ENCODE measurements at places on chromosomes 1 and 21.

GRCh38 chr1:227038401-227038800 is 98.3 kb downstream of the COQ8A start:
- DNase-seq, result no peak

DNA sequence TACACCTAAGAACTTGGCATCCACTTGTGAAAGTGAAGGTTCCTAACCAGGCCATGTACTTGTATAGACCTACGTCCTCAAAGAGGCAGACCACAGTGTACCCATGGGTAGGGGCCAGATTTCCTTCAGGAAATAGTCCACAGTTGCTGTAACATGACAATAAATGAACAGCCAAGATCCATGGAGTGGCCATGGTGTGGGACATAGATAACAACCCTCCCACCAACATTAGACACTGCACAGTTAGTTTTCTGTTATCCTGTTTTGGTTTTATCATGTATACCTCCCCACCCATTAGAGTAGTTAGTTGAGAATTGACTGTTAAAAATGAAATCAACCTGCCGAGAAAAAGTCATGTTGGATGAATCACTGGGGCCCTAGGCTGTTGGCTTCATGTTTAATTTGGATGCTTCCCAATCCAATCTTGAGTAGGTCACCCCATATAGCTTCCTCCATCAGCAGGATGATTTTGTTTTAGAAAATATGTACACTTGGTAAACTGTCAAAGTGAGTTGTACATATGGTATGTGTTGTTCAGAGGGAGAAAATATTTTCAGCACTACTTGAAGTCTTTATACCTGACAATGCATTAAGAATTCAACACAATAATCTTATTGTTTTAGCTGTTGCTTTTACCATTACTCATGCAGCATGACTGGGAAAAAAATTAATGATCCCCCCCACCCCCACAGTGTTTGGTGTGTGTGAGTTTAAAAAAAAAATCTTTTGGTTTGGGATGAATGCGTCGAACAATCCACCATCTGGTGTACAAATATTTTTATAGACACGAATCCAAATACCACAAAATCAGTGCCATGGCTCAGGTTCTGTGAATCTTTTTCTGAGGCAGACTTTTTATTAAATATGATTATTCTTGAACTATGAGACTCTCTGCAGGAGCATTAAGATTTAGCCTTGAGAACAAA is 88.3 kb upstream of the ARHGAP29 start:
- no peak for DNase-seq

DNA sequence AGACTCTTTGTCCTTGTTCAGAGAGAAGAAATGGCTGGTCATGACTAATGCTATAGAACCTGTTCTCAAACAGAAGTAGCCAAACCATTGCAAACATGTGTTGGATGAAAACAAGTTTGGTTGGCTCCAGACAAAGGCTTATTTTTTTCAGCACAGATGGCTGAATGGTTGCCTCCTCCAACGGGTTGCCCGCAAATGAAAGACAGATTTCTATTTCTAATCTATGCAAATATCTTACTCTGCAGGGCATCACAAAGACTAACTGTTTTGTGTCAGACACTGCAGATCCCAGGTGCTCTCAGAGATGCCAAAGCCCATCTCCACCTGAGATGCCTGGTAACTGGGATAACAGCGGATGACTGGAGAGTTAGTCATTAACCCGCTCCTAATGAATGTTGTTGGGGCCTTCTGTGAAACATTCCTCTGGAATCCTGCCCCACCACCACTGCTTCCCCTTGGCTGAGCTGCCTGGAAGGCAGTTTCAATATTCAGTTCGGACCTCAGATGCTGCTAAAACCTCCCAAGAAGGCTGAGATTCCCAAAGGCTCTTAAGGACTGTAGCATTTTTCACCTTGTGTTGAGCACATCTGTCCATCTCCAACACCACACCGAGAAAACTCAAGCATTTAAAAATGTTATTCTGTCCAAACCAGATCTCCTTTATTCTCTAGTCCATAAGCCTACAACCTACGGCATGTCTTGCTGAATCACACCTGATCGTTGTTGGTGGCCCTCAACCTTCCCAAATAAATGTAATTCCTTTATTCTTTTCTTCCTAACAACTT is 104.4 kb downstream of the PTPN14 start:
- DNase-seq, result no peak

DNA sequence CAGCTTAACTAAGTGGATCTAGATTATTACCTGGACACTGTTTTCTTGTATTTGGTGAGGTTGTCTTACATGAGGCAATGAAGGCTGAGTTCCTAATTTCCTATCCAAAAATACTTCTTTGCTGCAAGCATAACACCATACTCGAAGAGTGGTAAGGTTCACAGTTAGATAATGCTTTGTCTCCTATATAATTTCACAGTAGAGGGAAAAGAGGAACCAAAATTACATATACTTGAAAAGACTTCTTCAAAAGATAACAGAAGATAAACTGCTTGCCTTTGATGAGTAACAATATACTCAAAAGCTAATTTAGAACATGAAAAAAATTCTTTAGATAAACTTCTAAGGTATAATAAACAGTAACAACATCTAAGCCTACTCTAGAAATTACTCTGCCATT is 20.4 kb downstream of the USP33 start:
- no peak for DNase-seq

- DNase-seq, result no peak
These were observed 33.0 kb downstream of the MAST2 start for GRCh38 chr1:45836451-45836850.

DNA sequence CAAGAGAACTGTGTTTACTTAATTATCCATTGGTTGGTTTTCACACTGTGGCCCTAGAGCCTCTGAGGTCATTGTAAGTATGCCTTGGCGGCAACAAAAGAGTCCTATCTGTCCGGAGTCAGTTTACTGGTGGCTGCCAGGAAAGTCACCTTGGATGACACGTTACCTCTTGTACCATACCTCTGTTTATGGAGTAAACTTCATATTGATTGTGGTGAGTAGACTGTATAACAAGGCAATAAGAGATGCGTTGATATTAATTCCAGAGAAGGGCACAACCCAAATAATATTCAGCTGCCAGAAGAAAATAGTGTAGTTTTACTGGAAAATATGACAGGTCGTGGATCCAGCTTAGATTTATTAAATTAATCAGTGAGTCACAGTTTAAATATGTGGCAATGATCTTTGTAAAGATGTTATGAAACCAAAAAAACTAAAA is 20.4 kb upstream of the KIF14 start:
- DNase-seq, result no peak

DNA sequence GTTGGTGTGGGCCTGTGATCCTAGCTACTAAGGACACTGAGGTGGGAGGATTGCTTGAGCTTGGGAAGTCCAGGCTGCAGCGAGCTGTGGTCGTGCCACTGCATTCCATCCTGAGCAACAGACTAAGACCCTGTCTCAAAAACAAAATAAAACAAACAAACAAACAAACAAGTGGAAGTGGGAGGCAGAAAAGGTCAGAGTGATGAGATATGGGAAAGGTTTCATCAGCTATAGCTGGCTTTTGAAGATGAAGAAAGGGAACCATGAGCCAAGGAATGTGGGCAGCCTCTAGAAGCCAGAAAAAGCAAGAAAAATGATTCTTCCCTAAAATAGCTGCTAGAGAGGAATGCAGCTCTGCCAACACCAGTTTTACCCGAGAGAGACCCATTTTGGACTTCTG is 10.6 kb upstream of the NUCKS1 start:
- no peak for DNase-seq

- peak; percentile 46 for DNase-seq
These were observed 66.9 kb downstream of the GNG12 start for GRCh38 chr1:67766141-67766978.

GRCh38 chr1:119210296-119210649 is 69.8 kb upstream of the WARS2 start:
- no peak for DNase-seq

DNA sequence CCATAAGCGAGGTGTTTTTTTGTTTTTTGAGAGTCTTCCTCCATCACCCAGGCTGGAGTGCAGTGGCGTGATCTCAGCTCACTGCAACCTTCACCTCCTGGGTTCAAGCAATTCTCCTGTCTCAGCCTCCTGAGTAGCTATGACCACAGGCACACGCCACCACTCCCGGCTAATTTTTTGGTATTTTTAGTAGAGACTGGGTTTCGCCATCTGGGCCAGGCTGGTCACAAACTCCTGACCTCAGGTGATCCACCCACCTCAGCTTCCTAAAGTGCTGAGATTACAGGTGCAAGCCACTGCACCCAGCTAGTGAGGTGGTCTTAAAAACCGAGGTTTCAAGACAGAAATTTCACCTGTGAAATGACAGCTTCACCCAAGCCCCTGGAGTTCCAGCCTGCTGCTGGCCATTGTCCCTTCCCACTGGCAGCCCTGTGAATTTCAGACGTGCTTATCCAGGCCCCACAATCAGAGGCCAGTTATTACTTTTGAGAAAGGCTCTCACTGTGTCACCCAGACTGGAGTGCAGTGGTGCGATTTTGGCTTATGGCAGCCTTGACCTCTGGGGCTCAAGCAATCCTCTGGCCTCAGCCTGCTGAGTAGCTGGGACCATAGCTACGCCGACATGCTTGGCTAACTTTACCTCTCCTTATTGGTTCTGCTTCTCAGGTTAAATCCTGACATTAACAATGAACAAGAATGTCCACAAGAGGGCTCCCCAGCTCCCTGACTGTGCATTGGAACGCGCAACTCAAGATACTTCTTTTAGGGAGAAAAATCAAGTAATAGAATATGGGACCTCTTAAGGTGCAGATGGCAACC is 19.4 kb downstream of the ENO1 start:
- no peak for DNase-seq

GRCh38 chr1:7284839-7285435 is 486.2 kb upstream of the VAMP3 start:
- no peak for DNase-seq

- DNase-seq, result no peak
These were observed 202.9 kb downstream of the TBX15 start for GRCh38 chr1:118785246-118785645.

DNA sequence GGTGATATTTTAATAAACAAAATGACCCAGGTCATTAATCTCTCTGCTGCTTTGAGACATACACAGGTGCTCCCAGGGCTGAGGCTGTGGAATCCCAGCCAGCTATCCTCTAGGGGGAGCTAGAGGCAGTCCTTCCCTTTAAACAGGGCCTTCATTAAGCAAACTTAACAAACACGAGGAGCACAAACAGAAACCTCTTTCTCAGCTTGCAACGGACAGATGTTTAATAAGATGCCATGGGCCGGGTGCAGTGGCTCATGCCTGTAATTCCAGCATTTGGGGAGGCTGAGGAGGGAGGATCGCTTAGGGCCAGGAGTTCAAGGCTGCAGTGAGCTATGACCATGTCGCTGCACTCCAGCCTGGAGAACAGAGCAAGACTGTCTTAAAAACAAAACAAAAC is 106.7 kb downstream of the HIVEP3 start:
- DNase-seq, result no peak

DNA sequence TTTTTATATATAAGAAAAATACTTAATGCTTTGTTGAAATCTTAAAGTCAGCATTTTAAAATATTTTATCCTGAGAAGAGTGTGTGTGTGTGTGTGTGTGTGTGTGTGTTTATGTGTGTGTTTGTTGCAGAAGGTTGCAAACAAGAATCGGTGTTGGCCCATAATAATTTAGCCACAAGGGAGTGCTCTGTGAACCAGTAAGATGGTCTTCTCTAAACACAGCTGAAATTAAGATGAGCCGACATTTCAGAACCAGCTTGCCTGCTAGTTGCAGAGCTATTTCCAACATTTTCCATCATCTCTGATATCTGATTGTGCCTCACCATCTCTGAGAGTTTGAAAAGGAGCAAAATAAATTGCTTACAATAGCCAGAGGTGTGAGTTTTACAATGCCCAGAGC is 158.8 kb upstream of the SGIP1 start:
- no peak for DNase-seq

GRCh38 chr1:155645034-155645598 is 35.1 kb downstream of the MSTO1 start:
- DNase-seq, result no peak

- peak; percentile 82 for DNase-seq
These were observed 118.3 kb downstream of the TGFB2 start for GRCh38 chr1:218463194-218464156.

GRCh38 chr21:43375837-43376477 is 51.0 kb downstream of the SIK1 start:
- DNase-seq, result no peak

GRCh38 chr1:106584676-106585075 is 471.8 kb upstream of the PRMT6 start:
- DNase-seq, result no peak

- no peak for DNase-seq
These were observed 403.7 kb upstream of the B3GALT2 start for GRCh38 chr1:193590102-193590501.

Data from Right ventricle myocardium superior (tissue), 1 donor.